ENCODE measurements at places on chromosomes 4 and X.

GRCh38 chr4:74006009-74006476 is 7.6 kb upstream of the CXCL5 start:
- no peak for DNase-seq

DNA sequence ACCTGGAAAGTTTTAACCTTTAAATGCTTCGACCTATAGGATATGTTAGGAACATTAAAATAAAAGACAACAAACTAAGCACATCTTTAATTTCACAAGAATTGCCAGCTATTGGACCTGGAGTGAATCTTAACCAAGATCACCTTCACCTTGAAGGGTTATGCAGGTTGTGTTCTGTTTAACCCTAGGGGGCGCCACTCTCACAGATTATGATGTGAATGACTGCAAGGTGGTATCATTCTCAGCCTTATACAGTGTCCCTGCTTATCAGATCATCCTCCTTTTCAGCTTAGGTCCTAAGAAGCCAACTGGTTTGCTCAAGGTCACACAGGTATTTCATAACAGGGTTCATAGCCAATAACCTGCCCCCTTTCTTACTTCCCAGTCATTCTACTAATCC is 23.5 kb downstream of the INTS6L start:
- DNase-seq: peak; percentile 19

GRCh38 chrX:155215443-155216178 is 649 bp upstream of the VBP1 start:
- DNase-seq: peak; percentile 3

- DNase-seq: no peak
These were observed 16.3 kb upstream of the MAOB start for GRCh38 chrX:43898406-43899035.

DNA sequence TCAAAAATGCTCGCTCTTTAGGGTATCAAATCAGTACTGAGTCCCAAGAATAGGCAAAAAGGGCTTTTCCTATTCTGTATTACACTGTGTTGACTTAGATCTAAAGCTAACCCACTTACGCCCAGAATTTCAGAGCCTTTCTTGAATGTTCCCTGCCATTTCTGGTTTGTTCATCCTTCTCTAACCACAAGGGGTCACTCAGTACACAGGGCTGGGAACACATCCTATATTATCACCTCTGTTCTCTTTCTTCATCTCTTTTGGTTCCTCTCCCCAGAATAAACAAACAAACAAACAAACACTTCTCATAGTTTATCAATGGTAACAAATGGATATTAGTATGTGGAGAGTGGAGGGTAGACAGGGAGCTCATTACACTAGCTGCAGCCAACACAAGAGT is 25.5 kb upstream of the MORC4 start:
- DNase-seq: peak; percentile 13

DNA sequence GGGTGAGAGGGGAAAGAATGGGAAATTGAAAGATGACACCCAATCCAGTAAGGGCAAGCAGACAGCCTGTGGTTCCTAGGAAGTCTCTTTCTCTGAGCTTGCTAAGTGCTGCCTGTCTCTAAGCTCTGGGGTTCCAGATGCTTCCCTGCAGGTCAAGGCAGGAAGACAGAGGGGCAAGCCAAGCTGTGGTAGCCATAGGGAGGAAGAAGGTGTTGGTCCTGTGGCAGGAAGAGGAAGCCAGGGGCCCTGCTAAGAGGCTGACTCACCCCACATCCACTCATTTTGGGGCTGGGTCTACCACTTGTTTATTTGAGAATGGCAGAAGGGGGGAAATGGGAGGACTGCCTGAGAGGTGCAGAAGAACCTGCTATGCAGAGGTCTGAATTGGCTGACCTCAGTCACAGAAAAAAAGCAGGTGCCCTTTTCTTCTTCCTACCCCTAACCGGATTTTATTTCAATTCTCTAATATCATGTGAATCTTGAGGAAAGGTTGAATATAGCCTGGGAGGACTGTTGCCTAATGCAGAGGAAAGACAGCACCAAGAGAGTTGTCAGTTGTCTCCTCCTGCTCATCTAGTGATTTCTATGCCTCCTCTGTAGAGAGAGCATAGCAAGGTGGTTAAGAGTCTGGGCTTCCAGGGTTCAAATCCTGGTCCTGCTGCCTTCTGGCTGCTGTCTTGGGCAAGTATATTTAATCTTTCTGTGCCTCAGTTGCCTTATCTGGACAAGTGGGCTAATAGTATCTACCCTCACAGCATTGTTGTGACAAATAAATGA is 27.4 kb downstream of the HOPX start:
- DNase-seq: no peak

- DNase-seq: no peak
These were observed 62.0 kb downstream of the ZFYVE28 start for GRCh38 chr4:2356123-2357069.

DNA sequence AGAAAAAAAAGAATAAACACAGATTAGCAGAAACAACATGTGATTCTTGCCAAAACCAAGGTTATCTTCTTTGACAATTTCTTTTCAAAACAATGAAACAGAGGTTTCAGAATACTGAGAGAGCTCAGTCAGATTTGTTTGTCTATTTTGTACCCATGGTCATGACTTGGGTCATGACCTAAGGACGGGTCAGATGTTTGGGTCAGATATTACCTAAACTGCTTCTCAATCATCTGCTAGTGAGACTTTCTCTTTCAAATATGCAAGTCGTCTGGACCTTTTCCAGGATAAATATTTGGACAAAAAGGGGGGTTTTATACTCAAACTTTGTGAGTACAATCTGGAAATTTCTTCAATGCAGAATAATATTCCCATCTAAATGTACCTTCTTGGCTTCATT is 148.3 kb upstream of the USP38 start:
- DNase-seq: no peak

DNA sequence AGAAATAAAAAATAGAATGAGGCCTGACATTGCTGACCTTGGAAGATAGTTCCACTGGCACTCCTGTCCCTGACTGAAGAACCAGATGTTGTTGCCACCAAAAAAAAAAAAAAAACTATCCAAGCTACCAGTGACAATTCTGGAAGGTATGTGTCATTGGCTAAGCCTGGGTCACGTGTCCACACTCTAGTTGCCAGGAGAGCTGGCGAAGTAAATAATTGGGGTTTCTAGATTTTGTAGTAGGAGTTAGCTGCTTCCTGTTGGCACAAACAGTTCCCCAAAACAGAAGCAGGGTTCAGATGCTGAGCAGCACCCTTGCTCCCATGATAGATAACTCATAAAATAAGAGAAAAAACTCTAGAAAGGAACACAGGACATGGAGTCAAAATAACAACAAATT is 20.5 kb downstream of the MND1 start:
- DNase-seq: no peak

GRCh38 chr4:20065952-20066351 is 185.8 kb upstream of the SLIT2 start:
- DNase-seq: no peak

- no peak for DNase-seq
These were observed 32.2 kb downstream of the TRMT44 start for GRCh38 chr4:8472689-8473197.

- peak; percentile 93 for DNase-seq
These were observed 37.1 kb upstream of the ELF2 start for GRCh38 chr4:139214039-139214534.

- no peak for DNase-seq
These were observed 20.0 kb downstream of the STBD1 start for GRCh38 chr4:76326515-76326914.

DNA sequence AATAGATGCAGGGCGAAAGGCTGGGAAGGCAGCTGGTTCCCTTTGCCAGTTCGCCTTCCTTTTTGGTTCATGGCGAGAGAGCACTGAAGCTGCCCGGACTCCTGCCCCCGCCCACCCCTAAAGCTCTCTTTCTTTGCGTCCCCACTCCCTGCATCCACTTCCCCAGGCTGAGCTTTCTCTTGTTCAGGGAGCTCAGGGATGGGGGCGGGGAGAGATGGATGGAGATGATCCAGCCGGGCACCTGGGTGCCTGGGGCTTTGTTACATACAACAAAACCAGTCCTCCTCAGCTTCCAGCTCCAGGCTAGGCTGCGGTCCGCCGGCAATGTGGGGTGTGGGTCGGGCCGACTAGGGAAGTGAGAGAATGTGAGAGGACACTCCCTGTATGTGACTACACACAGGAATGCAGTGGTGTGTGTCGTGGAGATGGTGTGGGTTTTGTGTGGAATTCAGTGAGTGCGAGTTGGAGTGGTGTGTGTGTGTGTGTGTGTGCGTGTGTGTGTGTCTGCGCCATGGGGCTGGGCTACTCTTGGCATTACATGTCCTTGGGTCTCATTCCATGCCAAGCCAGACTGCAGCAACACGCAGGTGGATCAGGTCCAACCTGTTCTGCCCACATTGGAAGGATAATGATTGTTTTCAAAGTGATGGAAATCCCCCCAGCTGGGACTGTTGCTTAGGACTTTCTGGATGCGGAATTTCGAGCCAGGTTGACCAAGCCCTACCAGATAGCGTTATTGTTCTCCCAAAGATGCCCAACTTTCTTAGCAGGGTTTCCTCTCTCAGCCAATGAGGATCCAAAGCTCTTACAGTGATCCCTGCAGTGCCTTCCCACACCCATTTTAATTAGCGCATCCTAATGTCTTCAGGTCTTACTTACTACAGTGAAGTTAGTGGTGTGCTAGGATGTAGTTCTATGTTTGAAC is 149.4 kb upstream of the CHRDL1 start:
- DNase-seq: no peak

- peak; percentile 8 for DNase-seq
These were observed 231.3 kb upstream of the PITX2 start for GRCh38 chr4:110854021-110854678.

Measured in RPMI8226 (cell line).